ACHN (cell line): ENCODE measurements at places on chromosomes 5 and 9.

DNA sequence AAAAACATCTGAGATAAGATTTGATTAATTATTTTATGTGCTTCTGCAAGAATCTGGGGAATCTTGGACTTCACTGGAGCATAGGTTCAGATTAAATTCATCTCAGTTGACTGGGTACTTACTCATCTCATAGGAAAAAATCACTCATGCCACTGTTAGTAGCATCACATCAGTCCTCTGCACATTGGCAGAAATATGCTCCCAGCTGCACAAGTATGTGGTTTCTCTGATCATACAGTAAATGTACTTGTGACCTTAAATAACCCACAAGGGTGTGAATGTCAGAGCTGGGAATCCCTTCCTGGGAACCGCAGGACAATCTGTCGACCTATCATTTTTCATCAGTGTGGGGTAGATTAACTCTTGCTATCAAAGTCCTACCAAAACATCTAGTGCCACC lies 203.7 kb upstream of the SLC24A2 start:
- peak; percentile 91 for DNase-seq

GRCh38 chr5:173055722-173055982 lies 500 bp upstream of the CREBRF start:
- DNase-seq: peak; percentile 9

- no peak for DNase-seq
Measured at GRCh38 chr5:4639946-4640345, 500.2 kb upstream of the ADAMTS16 start.

DNA sequence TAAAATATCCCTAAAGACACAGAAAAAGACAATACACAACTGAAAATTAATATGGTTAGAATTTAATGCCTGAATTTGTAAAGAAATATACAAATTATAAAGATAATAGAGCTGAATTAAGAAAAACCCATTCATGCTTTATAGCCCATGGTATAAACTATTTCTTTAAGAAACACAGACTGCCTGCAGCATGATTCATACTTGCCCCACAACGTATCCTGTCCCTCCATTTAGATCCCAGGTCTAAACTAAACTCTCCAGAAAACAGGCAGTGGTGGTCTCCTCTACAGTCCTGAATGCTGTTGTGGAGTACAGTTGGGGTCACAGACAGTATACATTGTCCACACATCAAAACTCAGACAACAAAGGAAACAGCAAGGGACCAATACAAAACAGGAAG lies 24.8 kb downstream of the IL6ST start:
- no peak for DNase-seq

DNA sequence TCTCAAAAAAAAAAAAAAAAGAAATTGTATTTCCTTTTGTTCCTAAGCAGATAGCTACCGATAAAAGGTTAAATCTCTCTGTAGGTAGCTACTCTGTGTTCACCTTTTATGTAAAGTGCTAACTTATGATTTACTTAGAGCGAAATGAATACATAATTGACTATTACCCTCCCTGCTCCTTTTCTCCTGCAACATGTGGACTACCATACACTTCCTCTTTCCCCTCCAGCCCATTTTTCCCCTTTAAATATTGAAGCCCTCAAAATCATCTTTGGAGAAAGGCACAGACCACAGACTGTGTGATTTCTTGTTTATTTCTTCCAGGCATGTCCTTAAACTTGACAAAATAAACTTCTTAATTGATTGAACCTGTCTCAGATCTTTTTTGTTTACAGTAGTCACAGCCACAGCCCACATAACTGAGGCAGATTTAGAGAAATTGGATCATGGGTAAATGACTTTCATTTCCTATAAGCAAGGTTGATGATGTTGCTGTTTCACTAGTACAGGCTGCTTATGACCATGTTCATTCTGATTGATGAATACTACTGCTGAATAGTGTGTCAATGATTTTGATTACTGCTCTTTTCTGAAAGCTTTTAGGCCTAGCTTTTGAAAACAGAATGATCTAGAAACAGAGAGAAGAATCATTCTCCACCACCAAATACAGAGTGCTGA lies 59.2 kb downstream of the PHAX start:
- no peak for DNase-seq

GRCh38 chr5:58794875-58795274 lies 212.0 kb downstream of the RAB3C start:
- no peak for DNase-seq

- DNase-seq: no peak
Measured at GRCh38 chr5:115396688-115397087, 100.2 kb upstream of the CCDC112 start.

DNA sequence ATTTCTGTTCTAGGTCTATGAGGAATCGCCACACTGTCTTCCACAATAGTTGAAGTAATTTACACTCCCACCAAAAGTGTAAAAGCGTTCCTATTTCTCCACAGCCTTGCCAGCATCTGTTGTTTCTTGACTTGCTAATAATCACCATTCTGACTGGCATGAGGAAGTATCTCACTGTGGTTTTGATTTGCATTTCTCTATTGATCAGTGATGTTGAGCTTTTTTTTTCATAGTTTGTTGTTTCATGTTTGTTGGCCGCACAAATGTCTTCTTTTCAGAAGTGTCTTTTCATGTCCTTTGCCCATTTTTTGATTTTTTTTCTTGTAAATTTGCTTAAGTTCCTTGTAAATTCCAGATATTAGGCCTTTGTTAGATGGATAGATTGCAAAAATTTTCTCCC lies 867.1 kb downstream of the DTWD2 start:
- DNase-seq: no peak

- no peak for DNase-seq
Measured at GRCh38 chr9:137722481-137722880, 103.7 kb downstream of the EHMT1 start.

DNA sequence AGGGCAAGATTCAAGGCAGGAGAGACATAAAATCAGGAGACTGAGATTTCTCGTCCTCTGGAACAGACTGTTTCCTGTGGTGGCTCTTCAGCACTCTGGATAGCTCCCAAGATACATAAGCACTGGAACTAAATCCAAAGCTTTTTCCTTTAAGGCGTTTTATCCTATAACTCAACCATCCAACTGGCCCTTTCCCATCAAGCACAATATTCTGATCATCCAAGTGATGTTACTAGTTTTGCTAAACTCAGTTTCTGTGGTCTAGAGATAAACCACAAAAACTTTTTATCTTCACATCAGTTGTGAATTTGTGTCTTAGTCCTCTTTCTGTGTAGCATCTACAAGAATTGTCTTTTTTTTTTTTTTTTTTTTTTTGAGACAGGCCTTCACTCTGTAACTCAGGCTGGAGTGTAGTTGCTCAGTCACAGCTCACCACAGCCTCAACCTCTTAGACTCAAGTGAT lies 299.4 kb downstream of the COX7C start:
- peak; percentile 34 for DNase-seq

- peak; percentile 64 for DNase-seq
Measured at GRCh38 chr5:91381774-91382359, 1.2 kb downstream of the ARRDC3 start.

DNA sequence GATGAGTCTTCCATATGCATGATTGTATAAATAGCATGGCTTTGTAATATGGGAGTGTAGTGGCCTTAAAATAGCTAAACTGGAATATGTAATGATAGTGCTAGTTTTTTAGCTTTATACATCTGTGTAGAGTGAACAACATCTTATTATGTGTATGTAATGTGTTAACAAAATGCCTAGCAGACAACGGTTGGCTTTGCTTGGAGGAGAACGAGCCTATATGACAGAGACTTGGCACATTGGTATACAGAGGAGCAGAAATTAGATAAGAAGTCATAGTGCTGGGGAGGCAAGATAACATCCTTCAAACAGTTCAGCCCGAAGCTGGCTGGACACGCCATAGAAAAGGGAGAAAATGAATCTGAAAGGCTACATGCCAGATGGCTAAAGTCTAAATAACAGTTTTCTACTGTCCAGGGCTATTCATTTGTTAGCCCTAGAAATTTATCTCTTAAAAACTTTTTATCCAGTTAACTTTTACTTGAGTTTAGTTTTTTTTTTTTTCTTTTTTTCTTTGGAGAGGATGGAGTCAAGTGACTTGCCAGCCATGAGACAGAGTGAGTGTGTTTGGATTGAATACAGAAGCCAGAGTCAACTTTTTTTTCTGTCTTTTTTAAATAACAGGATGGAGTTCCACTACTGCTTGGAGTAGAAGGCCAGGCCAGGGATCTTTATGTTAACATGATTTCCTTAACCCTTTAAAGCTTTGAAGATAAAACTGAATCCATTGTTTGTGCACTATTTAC lies 214.4 kb upstream of the ACTBL2 start:
- no peak for DNase-seq

- no peak for DNase-seq
Measured at GRCh38 chr9:126883636-126884035, 23.2 kb downstream of the ZBTB34 start.

DNA sequence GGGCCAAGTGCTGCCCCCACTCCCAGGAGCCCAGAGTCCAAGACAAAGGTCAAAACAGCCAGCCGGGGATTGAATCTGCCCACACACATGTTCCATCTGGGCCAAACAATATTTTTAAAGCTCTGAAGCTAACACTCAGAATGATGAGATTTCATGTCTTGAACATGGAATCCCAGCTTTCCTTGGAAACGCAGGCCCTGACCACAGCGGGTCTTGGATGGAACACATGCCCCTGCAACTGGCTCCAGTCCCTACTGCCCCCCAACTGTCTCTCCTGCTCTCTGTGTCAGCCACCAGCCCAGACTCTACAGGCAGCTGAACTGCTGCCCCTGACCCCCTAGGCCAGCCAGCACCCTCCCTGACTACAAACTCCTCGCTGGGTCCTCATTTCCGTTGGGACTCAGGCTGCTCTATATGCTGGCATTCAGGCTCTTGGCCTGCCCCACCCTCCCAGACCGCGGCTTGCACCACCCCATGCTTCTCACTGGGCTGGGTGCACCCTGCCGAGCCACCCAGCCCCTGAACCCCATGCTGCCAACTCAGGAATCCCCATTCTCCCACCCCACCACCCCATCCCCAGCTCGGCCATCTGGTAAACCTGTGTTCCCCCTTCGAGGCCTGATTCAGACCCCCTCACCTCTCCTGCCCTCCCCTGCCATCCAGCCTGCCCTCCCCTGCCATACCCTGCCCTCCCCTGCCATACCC lies 71.7 kb downstream of the ADAMTS2 start:
- DNase-seq: no peak

DNA sequence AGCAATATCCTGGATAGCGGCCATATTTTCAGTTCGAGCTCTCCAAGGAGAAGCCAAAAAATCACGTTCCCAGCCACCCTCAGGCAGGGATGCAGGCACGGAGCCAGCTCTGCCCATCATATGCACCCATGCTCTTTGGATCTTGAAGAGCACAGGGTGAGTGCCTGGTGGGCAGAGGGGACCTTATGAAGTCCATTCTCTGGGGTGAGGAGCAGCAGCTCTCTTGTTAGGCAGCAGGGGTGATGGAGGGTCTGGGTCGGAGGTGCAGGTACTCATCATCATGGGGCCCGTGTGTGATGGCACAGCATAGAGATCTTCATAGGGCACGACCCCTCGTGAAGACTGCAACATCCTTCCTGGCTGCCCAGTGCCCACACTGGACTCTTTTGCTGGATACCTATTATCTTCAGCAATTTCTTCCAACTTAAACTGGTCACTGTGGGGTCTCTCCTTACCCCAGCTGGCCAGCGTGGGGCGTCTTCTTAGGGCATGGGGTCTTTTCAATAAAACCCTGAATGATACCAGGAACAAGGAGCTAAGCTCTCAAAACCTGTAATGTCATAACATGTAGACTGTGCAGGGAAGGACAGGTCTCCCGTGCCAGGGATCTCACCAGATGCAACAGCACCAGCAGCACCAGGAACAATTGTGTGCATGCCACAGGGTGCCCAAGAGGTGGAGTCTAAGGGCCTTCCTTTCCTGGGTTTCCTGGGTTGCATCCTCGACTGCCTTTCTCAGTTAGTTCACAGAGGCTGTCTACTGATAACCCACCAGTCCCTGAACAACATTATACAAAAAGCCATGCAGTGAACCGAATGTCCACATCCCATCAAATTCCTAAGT lies 165.0 kb downstream of the TENT4A start:
- no peak for DNase-seq

GRCh38 chr5:122154910-122155309 lies 25.6 kb downstream of the ZNF474 start:
- no peak for DNase-seq

- DNase-seq: no peak
Measured at GRCh38 chr5:37661227-37661920, 178.5 kb downstream of the GDNF start.

GRCh38 chr5:72566746-72567145 lies 59.5 kb upstream of the ZNF366 start:
- DNase-seq: no peak

DNA sequence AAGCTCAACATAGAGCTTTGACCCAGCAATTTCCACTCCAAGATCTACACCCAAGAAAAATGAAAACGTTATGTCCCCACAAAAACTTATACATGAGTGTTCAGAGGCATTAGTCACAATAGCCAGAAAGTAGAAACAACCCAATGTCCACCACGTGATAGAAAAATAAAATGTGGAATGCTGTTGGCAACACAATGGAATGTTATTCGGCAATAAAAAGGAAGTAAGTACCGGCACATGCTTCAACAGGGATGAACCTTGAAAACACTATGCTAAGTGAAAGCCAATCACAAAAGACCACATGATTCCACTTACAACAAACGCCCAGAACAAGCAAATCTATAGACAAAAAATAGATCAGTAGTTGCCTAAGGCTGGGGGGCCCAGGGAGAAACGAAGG lies 6.0 kb downstream of the UBQLN1 start:
- DNase-seq: peak; percentile 81

GRCh38 chr9:108743901-108744371 lies 111.8 kb downstream of the ACTL7B start:
- DNase-seq: peak; percentile 88

DNA sequence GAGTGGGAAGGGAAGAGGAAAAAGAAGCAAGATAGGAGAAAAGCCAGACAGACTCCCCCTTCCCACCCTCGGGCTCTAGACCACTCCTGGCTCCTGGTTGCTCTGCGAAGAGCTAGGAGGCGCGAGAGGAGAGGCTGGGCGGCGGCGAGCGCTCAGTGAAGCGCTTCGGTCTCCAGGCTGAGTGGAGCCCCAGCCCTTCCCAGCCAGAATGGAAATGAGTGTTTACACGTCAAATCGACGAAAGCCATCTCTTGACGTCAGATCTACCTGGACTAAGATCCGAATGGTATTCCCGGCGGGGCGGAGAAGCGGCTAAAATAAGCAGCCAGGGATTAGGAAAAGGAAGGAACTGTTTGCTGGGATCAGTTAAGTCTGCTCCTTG lies at the start of gene PCSK1:
Gene PCSK1 (minus strand): TSS at position 183 of the 382 bp plus-strand sequence. CDS start 206 bp downstream, outside the sequence.
- no peak for DNase-seq

- DNase-seq: no peak
Measured at GRCh38 chr5:165459232-165459631, 1953.8 kb downstream of the MAT2B start.

- DNase-seq: peak; percentile 55
Measured at GRCh38 chr5:141992349-141992963, 20.4 kb downstream of the GNPDA1 start.

GRCh38 chr5:128844354-128844923 lies 120.8 kb upstream of the SLC27A6 start:
- DNase-seq: peak; percentile 33
